ENCODE measurements at places on chromosomes 6 and 20.

DNA sequence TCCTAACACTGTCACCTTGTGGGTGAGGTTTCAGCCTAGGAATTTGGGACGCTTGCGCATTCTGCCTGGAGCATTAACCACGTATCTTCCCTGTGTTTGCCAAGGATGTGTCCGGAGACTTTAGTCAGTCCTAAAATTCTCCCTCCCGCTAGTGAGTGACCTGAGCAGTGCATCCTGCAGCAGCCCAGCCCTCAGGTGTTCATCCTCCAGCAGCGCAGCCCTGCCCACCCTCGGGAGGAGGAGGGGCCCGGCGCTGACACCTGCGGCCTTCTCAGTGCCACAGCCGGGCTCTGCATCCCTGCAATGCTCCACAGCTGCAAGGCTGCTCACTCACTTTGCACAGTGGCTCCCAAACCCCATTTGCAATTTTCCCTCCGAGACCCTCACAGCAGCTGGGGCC is 79.5 kb downstream of the ERMARD start:
- DNase-seq, result no peak

- DNase-seq, result no peak
Observed at GRCh38 chr6:169784821-169785340, 33.5 kb downstream of the ERMARD start.

DNA sequence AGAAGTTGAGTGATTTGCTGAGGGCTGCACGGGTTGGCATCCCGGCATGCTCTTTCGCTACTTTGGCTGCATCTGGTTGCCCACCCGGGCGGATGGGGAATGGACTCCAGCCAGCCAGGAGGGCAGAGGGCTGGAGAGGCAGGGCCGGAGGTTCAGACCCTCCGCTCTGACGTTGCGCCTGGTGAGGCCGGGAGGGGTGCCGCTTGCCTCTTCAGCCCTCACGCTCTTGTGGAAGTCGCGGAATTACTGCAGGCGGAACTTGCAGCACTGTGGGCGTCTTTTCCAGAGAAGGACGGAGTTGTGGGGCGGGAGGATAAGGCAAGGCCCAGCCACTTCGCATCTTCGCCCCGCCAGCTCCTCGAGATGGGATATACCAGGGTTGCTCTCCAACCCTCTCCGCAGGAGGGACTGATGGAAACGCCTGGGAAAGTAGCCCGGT is 656 bp downstream of the RTEL1 start:
- DNase-seq, result no peak

- no peak for DNase-seq
Observed at GRCh38 chr20:986733-987355, 15.3 kb downstream of the RSPO4 start.

DNA sequence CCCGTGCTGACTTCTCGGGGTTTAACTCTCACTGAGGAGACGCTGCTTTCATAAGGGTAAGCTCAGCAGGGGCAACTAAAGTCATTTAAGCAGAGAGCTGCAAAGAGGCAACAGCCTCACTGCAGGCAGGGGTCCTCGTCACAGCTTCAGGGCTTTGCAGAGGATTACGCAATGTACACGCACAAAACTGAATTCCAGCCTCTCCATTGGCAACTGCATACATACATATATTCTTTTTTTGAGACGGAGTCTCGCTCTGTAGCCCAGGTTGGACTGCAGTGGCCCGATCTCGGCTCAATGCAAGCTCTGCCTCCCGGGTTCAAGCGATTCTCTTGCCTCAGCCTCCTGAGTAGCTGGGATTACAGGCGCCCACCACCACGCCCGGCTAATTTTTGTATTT is 2.4 kb downstream of the GMEB2 start:
- no peak for DNase-seq

- DNase-seq, result no peak
Observed at GRCh38 chr6:53796791-53797190, 2.0 kb downstream of the LRRC1 start.

- DNase-seq, result no peak
Observed at GRCh38 chr6:279341-280029, 12.8 kb upstream of the DUSP22 start.

GRCh38 chr20:15578113-15578512 is 995.1 kb downstream of the KIF16B start:
- DNase-seq, result no peak

- no peak for DNase-seq
Observed at GRCh38 chr6:126182650-126183311, 157.1 kb upstream of the CENPW start.

DNA sequence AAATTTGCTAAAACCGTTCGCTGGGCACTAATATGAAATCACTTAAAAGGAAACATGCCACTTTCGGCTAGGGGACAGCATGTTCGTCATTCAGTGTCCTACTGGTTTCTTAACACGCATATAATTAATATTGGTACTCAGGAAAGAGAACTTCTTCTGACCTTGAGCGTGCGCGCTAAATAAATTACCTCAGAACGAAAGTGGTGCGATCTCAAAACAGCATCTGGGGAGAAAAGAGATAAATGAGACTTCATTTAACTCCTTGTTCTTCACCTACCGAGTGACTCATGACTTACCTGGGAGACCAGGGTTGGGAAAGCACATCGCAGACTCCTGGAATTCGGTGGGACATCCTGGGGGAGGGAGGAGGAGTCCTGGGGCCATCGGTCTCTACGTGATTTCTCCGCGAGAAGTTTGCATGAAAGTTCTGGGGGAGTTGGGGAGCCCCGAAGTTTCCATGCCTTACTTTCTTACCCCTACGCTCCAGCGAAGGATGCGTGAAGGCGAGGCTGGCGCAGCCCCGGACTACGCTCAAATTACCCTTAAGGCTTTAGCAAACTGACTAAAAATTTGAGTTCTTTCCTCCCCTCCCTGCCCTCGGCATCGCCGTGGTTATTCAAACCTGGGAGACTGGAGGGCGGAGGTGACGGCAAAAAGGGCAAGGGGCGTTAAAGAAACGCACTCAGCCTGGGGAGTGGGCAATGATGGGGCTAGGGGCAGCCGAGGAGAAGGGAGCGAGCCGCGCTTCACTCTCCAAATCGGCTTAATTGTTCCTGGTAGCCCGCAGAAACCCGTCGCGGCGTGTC is 1.1 kb upstream of the BEND6 start:
- DNase-seq, result peak; percentile 43

- no peak for DNase-seq
Observed at GRCh38 chr6:132494954-132495353, 18.0 kb downstream of the STX7 start.

DNA sequence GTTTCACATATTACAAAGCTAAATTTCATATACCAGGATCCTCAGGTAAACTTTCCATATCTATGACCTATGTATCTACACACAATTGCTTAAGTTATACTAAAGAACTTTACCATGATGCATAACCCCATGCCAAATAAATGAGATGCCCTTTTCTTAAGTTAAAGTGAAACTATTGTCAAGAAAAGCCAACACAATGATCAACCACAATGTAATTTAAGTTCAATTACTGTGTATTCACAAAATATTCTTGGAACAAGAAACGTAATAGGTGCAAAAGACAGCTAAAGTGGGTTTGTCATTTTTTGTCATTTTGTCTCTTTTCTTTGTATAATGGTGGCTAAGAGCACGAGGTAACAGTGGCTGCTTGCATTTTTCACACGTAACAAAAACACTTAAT is 158.0 kb upstream of the SHLD1 start:
- no peak for DNase-seq

- no peak for DNase-seq
Observed at GRCh38 chr6:35475573-35475972, 7.4 kb downstream of the RPL10A start.

GRCh38 chr6:159217595-159218275 is 48.5 kb downstream of the FNDC1 start:
- DNase-seq, result peak; percentile 76

DNA sequence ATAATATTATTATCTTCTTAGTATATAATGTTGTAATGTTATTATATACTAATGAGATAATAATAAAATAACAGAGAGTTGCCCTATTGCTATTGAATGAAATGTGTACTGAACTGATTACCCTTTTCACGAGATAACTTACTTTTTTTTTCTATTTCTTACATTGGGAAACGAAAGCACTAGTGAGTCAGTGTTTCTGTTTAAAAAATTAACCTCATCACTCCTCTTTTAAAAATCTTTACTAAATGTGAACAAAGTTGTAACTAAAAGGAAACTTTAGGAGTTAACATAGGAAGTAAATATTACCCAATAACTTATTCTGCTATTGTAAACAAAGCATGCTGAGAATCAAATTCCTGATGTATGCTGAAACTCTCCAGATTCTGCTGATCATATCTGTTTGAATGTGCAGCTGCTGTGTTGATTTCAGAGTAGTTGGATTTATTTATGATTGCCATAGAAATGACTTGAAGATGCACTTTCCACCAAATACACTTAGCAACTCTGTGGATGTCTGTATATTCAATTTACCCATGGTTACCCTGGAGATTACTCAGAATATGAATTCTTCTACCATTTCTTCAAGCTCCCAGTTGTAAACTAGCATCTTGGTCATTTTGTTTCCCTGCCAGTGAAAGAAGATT is 523.4 kb downstream of the TENT5A start:
- no peak for DNase-seq

DNA sequence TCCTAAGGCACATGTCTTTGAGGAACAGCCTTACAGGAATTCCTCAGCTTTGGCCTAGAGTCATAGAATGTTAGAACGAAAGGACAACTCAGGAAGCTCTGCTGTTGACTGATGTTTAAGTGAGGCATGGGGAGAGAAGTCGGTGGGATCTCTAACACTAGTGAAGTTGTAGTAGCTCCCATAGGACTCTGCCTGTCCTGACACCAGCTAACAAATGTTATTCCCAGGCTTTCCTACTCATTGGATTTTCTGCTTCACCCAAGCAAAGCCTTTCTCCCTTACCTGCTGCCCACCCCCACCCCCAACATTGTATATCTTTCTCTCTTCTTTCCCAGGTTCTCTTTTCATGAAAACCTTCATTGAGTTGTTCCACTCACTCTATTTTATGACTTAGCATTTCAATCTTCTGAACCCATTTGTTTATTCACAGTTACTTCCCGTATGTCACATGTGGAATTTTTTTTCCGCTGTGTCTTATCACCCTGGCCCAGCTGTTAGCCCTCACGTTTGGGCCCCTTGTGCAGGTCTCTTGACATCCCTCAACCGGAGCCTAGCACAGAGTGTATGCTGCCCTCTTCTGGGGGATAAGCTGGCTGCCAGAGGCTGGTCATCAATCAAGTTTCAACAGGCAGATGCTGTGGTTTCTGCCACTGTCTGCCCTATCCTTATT is 39.2 kb upstream of the RNF8 start:
- peak; percentile 72 for DNase-seq

Data from NCI-H524 (cell line).